MM.1S (cell line): ENCODE measurements at places on chromosomes 13 and 19.

- DNase-seq, result no peak
These were observed 1.9 kb upstream of the CACNG8 start for GRCh38 chr19:53960886-53961285.

GRCh38 chr13:67439365-67439764, 209.2 kb upstream of the PCDH9 start:
- no peak for DNase-seq

DNA sequence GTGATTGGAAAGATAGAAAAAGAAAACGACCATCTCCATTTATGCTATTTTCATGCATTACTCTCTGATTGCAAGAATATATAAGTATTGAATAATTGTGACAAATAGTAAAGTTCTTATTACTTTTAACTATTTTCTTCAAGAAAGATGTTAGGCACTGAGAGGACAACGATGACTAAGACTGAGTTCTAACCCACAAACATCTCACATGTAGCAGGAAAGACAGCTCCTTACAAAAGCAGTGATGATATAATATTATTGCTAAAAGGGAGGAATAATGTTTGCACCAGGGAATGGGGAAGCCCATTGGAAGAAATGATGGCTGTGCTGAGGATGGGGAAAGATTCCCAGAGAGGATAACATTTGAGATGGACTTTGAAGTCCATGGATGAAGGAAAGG, 22.6 kb downstream of the RXFP2 start:
- no peak for DNase-seq

DNA sequence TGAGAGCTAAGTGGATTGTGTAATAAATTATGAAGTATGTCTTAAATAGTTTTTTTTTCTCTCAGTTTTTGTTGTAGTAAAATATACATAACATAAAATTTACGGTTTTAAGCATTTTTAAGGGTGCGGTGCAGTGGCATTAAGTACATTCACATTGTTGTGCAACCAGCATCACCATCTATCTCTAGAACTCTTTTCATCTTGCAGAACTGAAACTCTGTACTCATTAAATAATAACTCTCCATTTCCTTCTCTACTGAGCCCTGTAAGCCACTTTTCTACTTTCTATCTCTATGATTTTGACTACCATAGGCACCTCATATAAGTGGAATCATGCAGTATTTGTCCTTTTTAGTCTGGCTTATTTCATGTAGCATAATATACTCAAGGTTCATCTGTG, 87.1 kb downstream of the GJA3 start:
- DNase-seq, result peak; percentile 6

- DNase-seq, result no peak
These were observed 43.6 kb downstream of the ZNF611 start for GRCh38 chr19:52691215-52691610.

GRCh38 chr13:109214393-109214792, 572.0 kb downstream of the IRS2 start:
- DNase-seq, result no peak

GRCh38 chr19:54478677-54479266, 5.7 kb upstream of the CDC42EP5 start:
- DNase-seq, result peak; percentile 51

DNA sequence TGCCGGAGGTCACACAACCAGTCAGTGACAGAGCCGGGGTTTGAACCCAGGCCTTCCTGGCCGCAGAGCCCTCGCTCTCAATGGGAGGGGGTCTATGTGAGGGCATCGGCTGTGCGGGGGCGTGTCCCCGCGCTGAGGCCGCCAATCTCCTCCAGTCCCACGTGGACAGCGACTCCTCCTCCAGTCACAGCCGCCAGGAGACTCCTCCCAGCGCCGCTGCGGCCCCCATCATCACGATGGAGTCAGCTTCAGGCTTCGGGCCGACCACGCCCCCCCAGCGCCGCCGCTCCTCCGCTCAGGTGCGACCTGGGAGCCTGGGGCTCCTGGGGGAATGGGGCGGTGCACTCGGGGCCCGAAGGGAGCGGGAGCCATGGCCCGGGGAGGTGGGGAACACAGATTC, 6.0 kb downstream of the SPRED3 start:
- DNase-seq, result no peak

GRCh38 chr13:46085737-46086136, 19.1 kb downstream of the CPB2 start:
- DNase-seq, result no peak

DNA sequence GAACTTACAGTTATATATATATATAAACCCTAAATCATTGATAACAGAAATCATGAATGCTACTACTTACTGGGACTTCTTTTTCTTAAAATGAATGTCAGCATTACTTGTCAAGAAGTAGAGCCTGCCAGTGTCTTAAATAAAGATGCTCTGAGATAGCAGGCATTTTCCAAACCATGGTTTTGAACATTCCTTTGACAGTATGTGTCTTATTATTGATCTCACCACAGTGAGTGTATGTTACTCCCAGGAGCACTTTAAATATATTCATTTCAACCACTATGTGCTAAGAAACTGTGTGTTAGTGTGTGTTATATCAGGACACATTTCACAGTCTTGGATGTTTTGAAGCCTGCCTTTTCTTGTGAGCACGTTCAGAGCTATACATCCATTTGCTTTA, 28.2 kb downstream of the TNFRSF19 start:
- no peak for DNase-seq

GRCh38 chr19:2253106-2254063, 2.8 kb downstream of the JSRP1 start:
- DNase-seq, result no peak
